ENCODE measurements at places on chromosomes 12 and 14. TPM values are rescaled to one million over a fixed set of nuclear protein-coding genes. Genes with fewer than 3 reads are reported as not detected.

Gene DBX2
- total RNA-seq, result not detected

Gene RAPGEF3
- total RNA-seq, result not detected

Gene TAS2R31
- 3.6 TPM for total RNA-seq

Gene ZC2HC1C
- not detected for total RNA-seq

Gene GEMIN2
- total RNA-seq, result 7.2 TPM

Gene RPGRIP1
- total RNA-seq, result 0.24 TPM

Gene SPTB
- total RNA-seq, result not detected
